ENCODE measurements at places on chromosomes 16 and 17.

GRCh38 chr16:65737831-65738230 lies 616.0 kb upstream of the CDH11 start:
- no peak for DNase-seq

DNA sequence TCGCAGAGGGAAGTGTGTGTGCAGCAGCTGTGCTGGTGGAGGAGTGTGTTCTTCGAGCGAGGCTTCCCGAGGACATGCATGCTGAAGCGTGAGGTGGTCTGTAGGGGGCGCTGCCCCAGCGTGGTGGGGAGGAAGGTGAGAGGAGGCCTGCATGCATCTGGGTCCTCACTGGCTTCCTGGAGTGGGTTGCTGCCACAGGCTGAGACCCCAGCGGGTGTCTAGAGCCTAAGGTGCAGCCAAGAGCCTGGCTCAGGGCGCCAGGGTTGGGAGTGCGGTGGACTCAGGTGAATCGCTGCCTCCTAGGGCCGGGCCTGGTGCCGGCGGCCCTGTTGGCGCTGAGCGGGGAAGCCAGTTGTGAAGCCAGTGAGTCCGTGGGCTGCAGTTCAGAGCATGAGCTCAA lies 7.5 kb upstream of the HSD3B7 start:
- no peak for DNase-seq

DNA sequence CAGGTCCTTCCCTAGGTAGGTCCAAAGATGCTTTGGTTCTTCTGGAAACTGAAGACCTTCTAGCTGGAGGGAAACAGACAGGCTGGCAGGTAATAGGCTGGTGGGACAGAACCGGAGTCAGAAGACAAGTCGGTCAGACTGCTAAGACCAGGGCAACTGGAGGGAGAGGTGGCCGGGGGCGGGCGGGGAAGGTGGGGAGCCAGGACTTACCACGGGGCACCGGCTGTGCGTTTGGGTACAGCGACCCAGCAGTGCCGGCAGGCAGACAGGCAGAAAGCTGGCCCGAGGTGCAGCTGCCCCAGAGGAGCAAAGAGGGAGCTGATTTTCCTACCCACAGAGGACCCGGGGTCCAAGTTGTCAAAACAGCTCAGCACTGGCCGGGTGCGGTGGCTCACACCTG lies 575 bp downstream of the SLC52A1 start:
- no peak for DNase-seq

DNA sequence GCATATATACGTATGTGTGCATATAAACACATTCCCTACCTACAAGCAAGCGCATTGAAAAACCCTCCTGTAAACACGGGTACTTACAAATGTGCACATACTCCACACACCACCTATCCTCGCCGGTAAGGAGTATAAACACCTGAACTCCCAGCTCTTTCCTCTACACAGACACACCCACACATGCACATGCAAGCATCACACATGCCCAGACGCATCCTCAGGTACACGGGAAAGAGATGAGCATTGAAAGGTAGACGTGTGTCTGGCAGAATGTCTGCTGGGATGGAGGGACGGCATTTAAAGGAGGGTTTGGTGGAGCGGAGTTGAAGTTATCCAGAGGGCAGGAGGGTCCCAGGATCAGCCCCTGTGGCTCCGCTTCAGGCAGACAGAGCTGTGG lies 4.7 kb upstream of the SMTNL2 start:
- no peak for DNase-seq

DNA sequence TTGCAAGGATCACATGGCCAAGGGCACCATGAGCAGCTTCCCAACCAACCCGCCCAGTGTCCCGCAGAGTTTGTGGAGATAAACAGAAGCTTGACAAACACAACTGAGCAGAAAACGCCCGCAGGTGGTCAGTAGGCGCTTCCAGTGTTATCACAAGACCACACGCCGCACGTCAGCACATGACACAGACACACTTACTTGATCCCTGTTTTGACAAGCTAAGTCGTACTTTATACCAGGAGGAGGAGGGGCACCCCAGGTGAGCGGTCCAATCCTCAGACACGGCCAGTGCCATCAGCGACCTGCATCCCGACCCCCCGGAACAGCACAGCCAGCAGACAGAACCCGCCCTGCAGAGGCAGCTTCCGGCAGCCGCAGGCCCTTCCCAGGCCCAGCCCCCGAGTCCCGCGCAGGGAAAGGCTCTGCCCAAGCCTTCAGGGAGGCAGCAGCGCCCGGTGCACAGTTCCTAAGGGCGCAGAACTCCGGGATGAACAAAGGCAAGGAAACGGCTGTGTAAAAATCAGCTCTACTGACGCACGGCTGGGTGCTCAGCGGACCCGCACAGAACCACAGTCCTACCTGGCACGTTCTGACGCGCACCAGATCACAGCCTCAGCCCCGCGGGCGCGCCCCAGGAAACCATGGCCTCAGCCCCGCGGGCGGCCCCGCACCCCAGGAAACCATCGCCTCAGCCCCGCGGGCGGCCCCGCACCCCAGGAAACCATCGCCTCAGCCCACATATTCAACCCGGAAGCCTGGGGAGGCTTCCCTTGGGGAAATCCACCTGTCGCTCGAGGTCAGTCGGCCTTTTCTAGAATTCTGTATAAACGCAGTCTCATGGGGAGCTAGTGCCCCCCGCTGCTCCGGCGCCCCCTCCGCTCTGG lies 27.8 kb downstream of the AXIN1 start:
- DNase-seq, result no peak

GRCh38 chr17:18315562-18315922 lies 449 bp downstream of the SMCR8 start:
- no peak for DNase-seq

GRCh38 chr17:29931231-29931932 lies 1.4 kb upstream of the SSH2 start:
- DNase-seq, result peak; percentile 73

GRCh38 chr17:66496306-66496705 lies 193.9 kb downstream of the PRKCA start:
- DNase-seq, result no peak

DNA sequence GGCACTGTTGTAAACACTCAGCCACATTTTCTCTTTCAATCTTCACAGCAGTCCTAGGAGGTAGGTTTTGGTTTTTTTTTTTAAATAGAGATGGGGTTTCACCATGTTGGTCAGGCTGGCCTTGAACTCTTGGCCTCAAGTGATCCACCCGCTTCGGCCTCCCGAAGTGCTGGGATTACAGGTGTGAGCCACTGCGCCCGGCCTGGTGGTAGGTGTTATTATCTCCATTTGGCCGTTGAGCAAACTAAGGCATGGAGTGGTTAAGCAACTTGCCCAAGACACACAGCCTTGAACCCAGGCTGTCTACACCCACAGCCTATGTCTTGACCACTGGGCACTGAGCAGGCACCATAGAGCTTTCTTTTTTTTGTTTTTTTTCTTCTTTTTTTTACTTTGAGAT lies 8.6 kb downstream of the SGCA start:
- no peak for DNase-seq

GRCh38 chr16:977081-977701 lies 4.4 kb upstream of the SOX8 start:
- DNase-seq, result no peak

- no peak for DNase-seq
These were observed 21.7 kb downstream of the IL4R start for GRCh38 chr16:27335349-27336053.

- DNase-seq, result no peak
These were observed 17.8 kb downstream of the LUC7L3 start for GRCh38 chr17:50737118-50737698.

DNA sequence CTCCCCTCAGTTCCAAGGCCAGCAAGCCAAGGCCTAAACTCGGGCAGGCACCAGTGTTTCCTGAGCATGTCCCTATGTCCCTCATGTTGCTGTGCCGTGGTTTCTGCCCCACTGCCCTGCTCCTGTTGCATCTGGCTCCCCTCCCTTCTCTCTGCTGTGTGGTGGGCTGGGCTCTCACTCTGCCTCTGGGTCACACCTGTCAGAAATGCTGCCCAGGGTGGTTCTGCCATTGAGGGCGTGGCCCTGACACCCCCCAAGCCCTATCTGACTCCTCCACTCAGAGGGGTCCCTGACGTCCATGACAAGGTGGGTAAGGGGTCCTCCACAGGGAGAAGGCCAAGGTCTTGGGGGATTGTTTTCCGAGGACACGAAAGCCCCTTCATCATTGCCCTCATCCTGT lies 9.2 kb upstream of the ITGA3 start:
- no peak for DNase-seq

GRCh38 chr17:76732734-76733617 lies 4.2 kb downstream of the SRSF2 start:
- DNase-seq, result no peak

GRCh38 chr16:83793179-83793578 lies 14.6 kb upstream of the HSBP1 start:
- no peak for DNase-seq

- DNase-seq, result no peak
These were observed 33.4 kb downstream of the DCUN1D3 start for GRCh38 chr16:20866801-20867200.

DNA sequence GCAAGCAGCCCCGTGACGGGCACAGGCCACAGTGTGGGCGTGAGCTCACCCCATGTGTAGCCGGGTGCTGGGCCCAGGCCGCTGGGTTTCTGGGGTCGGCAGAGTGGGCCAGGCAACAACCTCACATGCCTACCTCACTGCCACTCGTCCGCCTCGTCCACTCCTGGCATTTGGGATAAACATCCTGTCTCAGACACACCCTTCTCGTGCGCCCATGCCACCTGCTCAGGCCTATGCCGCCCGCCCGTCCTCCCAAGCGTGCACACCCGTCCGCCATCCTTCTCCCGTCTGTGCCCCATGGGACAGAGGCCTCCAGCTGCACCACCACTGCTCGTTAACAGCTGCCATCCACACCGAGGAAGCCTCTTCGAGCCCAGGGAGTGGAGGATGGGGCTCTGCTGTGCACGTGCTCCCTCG lies 64.3 kb downstream of the KLHDC4 start:
- no peak for DNase-seq

GRCh38 chr16:87308826-87309225 lies 8.4 kb downstream of the C16orf95 start:
- DNase-seq, result no peak

DNA sequence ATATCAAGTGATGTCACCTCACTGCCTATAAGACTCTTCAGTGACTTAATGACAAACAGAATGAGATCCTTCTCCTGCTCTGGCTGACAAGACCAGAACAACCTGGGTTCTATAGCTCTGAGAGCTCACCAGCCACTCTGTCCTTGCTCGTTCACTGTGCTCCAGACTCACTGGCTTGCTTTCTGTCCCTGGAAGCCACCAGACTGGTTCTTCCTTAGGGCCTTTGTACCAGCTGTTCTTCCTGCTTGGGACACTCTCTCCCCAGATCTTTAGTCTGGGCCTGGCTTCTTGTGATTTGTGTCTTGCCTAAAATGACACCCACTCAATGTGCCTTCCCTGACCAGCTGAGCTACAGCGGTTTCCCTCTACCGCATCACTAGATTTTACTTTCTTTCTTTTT lies 76.1 kb downstream of the FTO start:
- no peak for DNase-seq

GRCh38 chr17:41810659-41811548 lies 845 bp downstream of the P3H4 start:
- no peak for DNase-seq

DNA sequence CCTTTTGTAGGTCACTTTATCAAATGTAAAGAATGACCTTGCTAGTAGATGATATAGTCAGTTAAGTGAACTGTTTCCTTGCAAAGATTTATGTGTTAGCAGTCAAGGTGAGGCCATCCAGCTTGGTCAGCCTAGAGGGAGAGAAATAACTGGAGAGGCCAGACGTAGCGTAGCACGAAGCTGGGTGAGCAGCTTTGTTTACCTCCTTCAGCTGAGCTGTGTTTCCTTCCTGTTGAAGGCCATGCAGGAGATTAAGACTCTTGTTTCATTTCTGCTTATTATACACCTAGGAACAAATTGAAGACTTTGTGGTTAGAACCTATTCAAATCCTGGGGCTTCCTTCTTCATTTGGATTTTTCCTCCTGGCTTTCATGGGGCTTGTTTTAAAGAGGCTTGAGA lies 267.1 kb downstream of the PHKB start:
- DNase-seq, result no peak

GRCh38 chr17:42980766-42981397 lies 517 bp downstream of the RUNDC1 start:
- DNase-seq, result peak; percentile 63

- no peak for DNase-seq
These were observed 7.4 kb downstream of the FAM171A2 start for GRCh38 chr17:44356241-44356640.

DNA sequence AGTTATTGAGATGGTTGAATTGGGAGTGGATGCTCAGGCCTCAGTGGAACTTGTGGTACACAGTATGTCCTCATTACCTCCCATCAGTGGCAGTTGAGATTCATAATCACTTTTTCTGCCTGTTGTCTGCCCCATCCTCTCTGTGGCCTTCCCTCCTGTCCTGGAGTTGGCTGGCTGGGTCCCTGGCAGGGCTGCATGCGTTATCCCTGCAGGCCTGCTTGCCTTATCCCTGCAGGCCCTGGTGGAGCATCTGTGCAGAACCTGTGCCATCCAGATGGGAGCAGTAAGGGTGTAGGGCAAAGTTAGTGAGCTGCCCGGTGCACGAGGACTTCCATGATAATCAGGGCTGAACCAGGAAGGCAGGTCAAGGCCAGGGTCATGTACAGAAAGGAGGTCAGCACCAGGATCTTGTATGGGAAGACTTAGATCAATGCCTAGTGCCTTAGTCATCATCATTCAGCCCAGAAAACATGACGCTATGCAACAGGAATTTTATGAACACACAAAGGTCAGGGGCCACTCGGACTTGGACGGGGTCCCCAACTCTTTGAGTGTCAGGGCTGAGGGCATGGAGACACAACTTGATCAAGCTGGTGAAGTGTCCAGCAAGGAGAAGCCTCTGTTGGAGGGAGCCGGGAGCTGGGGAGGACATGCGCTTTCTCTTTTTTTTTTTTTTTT lies 47.2 kb downstream of the ABCC1 start:
- peak; percentile 78 for DNase-seq
